ENCODE measurements at places on chromosomes 5 and 9.

DNA sequence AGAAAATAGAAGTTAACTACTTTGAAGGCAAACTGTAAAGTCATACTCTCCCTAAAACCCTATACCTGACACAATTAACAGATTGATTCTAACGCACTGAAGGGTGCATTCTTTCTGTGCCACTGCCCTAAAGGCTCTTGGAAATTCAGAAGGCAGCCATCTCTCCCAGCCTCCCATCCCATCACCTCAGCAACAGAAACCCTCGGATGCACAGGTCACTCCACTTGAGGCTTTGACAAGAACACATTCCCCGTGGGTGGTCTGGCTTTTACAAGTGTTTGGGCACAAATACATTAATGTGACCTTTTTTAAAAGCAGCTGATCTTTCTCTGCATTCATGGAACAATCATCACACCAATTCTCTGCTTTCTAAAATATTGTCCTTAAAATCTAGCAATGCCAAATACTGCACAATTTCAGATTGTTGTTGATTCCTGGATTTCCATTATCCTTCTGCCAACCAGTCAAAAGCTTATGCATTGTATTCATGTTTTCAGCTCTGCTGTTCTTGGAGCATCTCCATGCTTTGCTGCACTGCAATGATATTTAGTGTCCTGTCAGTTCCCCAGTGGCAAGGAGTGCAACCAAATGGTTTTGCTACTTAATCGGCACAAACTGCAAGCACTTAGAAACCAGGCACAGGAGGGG is 175.6 kb downstream of the TMEM161B start:
- DNase-seq = no peak

DNA sequence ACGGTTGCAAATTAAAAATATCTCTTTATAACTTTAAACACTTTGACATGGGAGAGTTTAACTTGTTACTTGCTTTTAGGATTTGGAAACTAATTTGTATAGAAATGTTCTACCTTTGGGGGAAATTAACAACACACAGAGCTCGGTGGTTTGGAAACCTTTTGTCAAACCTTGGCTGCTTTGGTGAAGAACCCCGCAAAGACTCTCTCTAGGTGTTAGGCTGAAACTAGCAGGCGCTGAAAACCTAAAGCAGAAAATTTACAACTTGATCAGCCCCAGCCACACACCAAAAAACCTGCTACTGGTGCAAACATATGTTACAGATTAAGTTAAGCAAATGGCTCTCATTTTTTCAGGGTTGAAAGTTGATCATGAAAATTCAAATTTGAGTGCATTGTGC is 25.8 kb downstream of the NR2F1 start:
- no peak for DNase-seq

DNA sequence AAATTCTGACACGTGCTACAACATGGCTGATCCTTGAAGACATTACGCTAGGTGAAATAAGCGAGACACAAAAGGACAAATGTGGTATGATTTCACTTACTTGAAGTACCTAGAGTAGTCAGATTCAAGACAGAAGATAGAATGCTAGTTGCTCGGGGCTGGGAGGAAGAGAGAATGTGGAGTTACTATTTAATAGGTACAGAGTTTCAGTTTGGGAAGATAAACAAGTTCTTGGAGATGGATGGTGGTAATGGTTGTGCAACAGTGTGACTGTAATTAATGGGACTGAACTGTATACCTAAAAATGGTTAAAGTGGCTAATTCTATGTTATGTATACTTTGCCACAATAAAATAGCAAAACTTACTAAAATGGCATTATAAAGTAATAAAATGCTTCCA is 34.4 kb downstream of the PAM start:
- no peak for DNase-seq

DNA sequence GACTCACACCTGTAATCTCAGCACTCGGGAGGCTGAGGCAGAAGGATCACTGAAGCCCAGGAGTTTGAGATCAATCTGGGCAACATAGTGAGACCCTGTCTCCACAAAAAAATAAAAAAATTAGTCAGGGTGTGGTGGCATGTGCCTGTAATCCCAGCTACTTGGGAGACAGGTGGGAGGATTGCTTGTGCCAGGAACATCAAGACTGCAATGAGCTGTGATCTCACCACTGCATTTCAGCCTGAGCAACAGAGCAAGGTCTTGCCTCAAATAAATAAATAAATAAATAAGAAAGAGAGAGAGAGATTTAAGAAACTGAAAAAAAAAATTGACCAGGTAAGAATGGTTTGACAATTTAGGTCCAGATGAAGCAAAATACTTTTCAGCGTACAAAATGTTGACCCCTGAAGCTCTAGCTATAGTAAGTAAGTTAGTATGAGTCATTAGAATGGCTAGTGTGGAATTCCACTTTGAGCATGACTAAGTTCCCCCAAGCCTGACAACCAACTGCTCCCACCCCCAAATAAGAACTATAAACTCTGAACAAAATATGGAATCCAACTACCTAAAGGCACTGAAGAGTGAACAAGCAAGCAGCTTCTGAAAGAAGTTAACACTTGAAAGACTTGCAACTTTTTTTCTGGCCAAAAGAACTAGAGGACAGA is 217.8 kb upstream of the TLE4 start:
- no peak for DNase-seq

DNA sequence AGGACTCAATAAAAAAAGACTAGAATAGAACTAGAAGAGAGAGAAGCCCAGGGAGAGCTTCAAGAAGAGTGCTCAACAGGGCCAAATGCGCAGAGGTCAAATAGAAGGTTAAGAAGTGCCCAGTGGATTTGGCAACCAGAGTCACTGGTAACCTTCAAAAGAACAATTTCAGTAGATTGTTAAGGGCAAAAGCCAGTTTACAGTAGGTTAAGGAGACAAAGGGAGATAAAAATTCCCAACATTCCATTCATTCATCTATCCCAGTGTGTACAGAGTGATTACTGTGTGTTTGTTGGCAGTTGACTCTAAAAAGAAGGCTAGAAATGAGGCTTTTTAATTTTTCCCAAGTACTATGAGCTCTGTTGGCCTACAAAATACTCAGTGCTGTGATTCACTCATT is 69.4 kb downstream of the RIGI start:
- DNase-seq = no peak

- DNase-seq = no peak
These were observed 1023.7 kb upstream of the DMAC1 start for GRCh38 chr9:8823131-8823895.

DNA sequence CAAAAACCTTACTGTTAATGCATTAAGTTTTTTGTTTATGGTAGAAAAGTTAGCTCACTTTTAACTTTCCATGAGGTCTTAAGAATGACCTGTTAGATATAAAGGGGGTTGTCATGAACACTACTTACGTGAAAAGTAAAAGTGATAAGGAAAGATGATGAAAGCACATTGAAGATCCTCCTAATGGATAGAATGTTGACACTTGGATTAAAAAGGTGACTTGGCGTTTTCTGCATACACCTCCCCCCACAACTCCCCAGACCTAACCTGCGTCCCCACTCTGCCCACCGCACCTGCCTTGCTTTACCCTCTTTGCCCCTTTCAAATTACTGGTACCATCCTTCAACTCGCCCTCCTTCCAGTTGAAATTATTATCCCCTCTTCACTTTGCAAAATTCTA is 32.0 kb downstream of the TJP2 start:
- no peak for DNase-seq

GRCh38 chr9:99416007-99416406 is 193.9 kb downstream of the SEC61B start:
- no peak for DNase-seq

DNA sequence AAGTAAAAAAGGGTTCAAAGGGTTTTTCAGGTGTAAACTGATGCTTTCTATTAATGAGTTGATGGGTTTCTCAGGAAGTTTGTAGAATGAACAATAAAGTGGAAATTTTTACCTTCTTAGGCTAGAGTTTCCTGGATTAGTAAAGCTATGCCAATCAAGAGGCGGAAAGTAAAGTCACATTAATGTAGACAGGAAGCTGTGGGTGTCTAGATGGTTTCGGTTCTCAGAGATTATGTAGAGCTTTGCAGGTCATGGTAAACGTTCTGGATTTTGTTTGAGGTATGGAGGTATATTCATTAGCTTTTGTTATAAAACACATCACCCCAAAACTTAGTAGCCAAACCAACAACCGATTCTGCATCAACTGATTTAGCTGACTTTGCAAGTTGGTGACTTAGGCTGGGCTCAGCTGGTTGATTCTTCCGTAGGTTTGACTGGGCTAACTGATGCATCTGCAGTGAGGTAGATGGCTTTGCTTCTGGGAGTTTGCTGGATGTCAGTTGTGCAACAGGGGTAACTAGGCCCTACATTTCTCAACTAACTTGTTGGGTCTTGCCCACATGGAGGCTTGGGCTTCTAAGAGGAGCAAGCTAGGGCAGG is 273.8 kb downstream of the MSX2 start:
- DNase-seq = no peak

- DNase-seq = no peak
These were observed 24.5 kb upstream of the IDNK start for GRCh38 chr9:83598487-83598886.

DNA sequence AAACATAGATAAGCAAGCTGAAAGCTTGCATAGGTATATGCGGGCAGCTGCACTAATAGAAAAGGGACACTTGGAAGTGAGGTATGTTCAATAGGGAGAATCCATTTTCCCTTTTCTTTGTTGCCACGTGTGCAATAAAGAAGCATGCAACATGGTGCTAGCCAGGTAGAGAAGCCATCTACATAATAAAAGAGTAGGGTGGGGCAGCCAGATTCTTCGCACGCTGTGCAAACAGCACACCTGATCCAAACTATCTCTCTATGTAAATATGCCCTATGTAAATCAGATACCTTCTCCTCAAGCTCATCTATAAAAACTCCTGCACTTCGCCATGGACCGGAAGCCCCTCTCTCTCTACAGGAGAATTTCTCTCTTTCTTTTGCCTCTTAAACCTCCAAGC is 91.9 kb upstream of the C9orf72 start:
- DNase-seq = no peak

GRCh38 chr9:98909935-98910334 is 33.8 kb upstream of the COL15A1 start:
- no peak for DNase-seq

GRCh38 chr5:113227798-113228197 is 207.0 kb downstream of the TSSK1B start:
- DNase-seq = no peak

DNA sequence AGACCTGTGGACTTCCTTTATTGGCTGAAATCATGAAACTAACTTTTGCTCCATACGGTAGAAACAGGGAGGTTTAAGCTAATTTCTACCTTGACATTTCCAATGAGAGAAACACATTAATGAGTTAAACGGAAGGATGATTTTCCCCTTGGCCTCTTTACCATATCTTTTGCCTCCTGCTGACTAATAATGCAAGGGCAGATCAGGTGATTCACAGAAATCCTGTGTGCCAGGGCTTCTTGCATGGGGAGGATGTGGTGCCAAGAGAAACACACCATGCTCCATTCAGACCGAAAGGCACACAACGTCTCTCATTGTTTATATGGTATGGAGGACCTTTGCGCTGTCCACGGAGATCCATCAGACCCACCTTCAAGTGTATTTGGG is 17.4 kb upstream of the PRLR start:
- DNase-seq = no peak

- DNase-seq = no peak
These were observed 356.9 kb upstream of the WWC1 start for GRCh38 chr5:167934551-167934971.

- DNase-seq = no peak
These were observed 53.6 kb downstream of the SEMA4D start for GRCh38 chr9:89444274-89444673.

GRCh38 chr5:154311362-154311761 is 120.8 kb downstream of the GALNT10 start:
- no peak for DNase-seq

DNA sequence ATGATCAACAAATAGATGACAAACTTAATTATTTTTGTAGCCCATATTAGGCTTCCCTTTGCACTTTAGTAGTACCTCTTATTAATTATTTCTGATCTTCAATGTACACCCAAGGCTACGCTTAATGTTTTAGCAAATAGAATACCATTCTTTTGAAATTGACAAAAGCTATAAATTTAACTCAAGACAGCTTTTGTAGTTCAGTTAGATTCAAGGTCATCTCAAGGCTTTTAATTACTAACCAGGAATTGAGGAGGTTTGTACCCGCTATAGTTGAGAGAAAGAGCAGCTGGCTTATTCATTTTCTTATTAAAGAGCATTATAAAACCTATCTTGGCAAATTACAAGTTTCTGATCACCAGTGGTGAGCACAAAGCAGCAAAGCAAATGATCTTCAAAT is 15.1 kb downstream of the NR6A1 start:
- DNase-seq = no peak

All from progenitor cell of endocrine pancreas (in vitro differentiated cells).